ENCODE measurements at places on chromosomes 3 and 15. TPM values are rescaled to one million over a fixed set of nuclear protein-coding genes. Genes with fewer than 3 reads are reported as not detected.

The CPA3 gene
- not detected for polyA plus RNA-seq

The SLC25A38 gene
- 34.2 TPM for polyA plus RNA-seq

The GPR171 gene
- 123 TPM for polyA plus RNA-seq

The COL6A6 gene
- polyA plus RNA-seq = not detected

The ZNF80 gene
- polyA plus RNA-seq = 0.28 TPM

The CDHR4 gene
- not detected for polyA plus RNA-seq

The CD96 gene
- polyA plus RNA-seq = 265 TPM

The ACTC1 gene
- not detected for polyA plus RNA-seq

The HRG gene
- polyA plus RNA-seq = not detected
